Bronchus fibroblast of lung (primary cell): ENCODE measurements at places on chromosomes 5 and 9. TPM values are rescaled to one million over a fixed set of nuclear protein-coding genes. Genes with fewer than 3 reads are reported as not detected.

Gene RANBP17
- 4.0 and 4.7 TPM in 2 replicates for total RNA-seq

Gene DOK3
- 0.17 and 0.74 TPM in 2 replicates for total RNA-seq

Gene IFNA2
- total RNA-seq = not detected in 2 replicates

Gene GABRG2
- not detected in 2 replicates for total RNA-seq

Gene LCN15
- not detected in 2 replicates for total RNA-seq

Gene LCN1
- total RNA-seq = not detected in 2 replicates

Gene FYB1
- not detected in 2 replicates for total RNA-seq

Gene ACOT12
- total RNA-seq = 0.84 and 1.2 TPM in 2 replicates

Gene ASPN
- not detected in 2 replicates for total RNA-seq

Gene DDX4
- total RNA-seq = not detected in 2 replicates

Gene ZDHHC12
- 87.3 and 88.4 TPM in 2 replicates for total RNA-seq

Gene C9orf153
- not detected in 2 replicates for total RNA-seq

Gene PCDHA13
- not detected in 2 replicates for total RNA-seq

Gene GRM6
- not detected in 2 replicates for total RNA-seq

Gene ORM1
- total RNA-seq = not detected in 2 replicates

Gene NME5
- total RNA-seq = 0.84 and 1.6 TPM in 2 replicates

Gene CCDC69
- 2.1 and 2.4 TPM in 2 replicates for total RNA-seq

Gene PCDHGA7
- 0.50 and 0.89 TPM in 2 replicates for total RNA-seq

Gene IFNA10
- not detected in 2 replicates for total RNA-seq
